ENCODE measurements at places on chromosomes 6 and 20. TPM values are rescaled to one million over a fixed set of nuclear protein-coding genes. Genes with fewer than 3 reads are reported as not detected.

GRCh38 chr20:36399147-36399968, 93.2 kb downstream of the DLGAP4 start:
- peak; percentile 78 for DNase-seq
- H3K4me3 ChIP-seq: no peak overlapping the region
- H3K36me3 ChIP-seq: no peaks in the 10 kb centered on the region

DNA sequence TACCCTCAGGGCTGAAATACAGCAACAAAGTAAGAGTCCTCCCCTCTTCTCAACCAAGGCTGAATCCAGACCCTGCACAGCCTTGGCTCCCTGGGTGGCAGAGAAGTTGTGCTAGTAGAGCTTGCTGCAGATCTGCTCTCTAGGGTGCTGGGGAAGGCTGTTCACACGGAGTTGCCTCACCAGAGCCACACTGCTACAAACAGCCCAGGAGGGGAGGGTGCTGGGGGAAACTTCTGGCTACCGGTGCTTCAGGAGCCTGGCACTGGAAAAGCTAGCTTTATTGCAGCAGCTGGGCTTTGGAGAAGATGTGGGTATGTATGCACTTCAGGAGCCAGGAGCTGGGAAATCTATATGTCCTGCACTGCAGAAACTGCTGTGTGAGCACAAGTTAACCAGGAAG, 37.6 kb upstream of the SUPT3H start:
- H3K27me3 ChIP-seq: no peaks in the 10 kb centered on the region
- no peak for DNase-seq
- H3K4me1 ChIP-seq: peaks cover 31% of the 10 kb centered on the region
- H3K36me3 ChIP-seq: no peaks in the 10 kb centered on the region

ZBP1 gene
- total RNA-seq: not detected

ADGRF5 gene
- 0.75 TPM for total RNA-seq
